GM12878 (cell line): ENCODE measurements at places on chromosomes 3 and 15. TPM values are rescaled to one million over a fixed set of nuclear protein-coding genes. Genes with fewer than 3 reads are reported as not detected.

- H3K27ac ChIP-seq = no peak overlapping the region
- H3K4me1 ChIP-seq = no peaks in the 10 kb centered on the region
- no peak overlapping the region for H3K4me3 ChIP-seq
- DNase-seq = no peak
- no peaks in the 10 kb centered on the region for H3K36me3 ChIP-seq
These were observed 115.4 kb upstream of the PRICKLE2 start for GRCh38 chr3:64340641-64341101.

- DNase-seq = no peak
- H3K27ac ChIP-seq = no peak overlapping the region
- no peaks in the 10 kb centered on the region for H3K4me1 ChIP-seq
- H3K27me3 ChIP-seq = no peaks in the 10 kb centered on the region
- H3K36me3 ChIP-seq = no peaks in the 10 kb centered on the region
These were observed 1020.2 kb downstream of the SQOR start for GRCh38 chr15:46654993-46655392.

DNA sequence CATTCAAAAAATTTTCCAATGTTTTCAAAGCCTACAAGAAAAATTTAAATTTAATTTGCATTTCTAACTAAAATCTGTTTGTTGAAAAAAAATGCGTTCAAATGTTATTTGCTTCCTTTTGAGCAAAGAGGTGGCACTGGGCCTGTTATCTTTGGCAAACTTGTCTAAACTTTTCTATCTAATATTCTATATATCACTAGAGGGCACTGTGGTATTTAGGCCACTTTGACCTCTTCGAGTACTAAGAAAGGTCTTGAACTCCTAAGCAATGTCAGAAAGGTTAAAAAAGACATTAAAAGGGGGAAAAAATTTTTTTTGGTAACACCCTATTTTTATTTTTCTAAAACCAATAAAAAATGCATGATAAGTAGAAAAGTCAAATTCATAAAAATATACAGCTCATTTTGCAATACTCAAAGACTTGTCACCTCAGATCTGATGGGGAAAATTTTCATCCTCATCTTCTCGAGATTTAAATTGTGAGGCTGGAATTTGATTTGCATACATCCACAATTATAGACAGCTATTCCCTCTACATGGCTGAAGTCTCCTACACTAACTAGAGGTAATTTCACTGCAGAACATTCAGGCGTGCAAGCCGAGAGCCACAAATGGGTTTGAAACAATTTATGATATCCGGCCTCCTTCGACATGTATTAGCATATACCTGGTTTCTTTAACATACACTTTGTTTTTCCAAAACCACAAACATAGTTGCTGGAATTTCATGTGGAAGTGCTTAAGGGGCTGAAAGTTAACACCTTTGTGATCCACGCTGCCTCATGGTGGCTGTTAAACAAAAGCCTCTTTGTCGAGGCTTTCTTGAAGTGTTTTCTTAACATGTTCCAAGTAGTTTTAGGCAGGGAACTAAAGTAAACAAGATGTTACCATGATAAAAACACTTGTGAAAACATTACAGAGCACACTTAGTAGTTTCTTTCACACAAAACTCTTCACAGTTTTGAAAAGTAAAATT lies 576.4 kb downstream of the FOXP1 start:
- no peak overlapping the region for H3K27ac ChIP-seq
- peaks cover 3% of the 10 kb centered on the region; the same call in 1 of the 2 replicates for H3K4me1 ChIP-seq
- no peaks in the 10 kb centered on the region for H3K36me3 ChIP-seq
- H3K4me3 ChIP-seq = no peak overlapping the region
- DNase-seq = no peak

GRCh38 chr3:189001559-189001958 lies 170.2 kb upstream of the TPRG1 start:
- H3K4me3 ChIP-seq = no peak overlapping the region
- no peak overlapping the region for H3K27ac ChIP-seq
- H3K4me1 ChIP-seq = no peaks in the 10 kb centered on the region
- no peaks in the 10 kb centered on the region for H3K36me3 ChIP-seq
- no peaks in the 10 kb centered on the region; the same call in 1 of the 2 replicates for H3K27me3 ChIP-seq
- DNase-seq = no peak

DNA sequence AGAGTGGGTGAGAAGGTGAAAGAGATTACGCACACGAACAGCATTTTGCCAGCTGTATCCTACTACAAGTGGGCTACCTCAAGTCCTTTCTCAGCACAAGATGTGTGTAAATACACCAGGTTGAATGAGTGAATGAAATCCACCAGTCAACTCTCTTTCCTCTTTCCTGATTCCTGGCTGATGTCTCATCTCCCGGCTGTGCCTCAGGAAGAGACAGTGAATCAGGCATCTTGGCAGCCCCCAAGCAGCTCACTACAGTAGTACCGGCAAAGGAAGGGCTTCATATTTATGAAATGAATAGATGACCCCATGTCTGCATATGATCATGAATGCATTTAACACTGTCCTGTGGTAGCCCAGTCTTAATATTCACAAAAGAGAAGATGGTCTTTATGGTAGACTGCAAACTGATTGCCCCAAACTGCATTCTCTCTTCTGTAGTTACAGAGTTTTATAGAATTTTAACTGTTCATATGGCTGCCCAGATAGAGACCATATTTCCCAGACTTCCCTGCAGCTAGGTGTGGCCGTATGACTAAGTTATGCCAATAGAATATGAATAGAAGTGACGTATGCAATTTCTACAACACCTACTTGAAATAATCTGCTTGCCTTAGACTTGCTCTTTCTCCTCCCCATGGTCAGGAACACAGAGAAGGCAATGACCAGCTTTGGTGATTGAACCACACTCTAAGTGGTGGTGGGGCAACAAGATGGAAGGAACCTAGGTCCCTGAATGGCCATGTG lies 22.7 kb downstream of the MGLL start:
- DNase-seq = no peak
- H3K4me1 ChIP-seq = peaks cover 4% of the 10 kb centered on the region
- peaks cover 7% of the 10 kb centered on the region for H3K36me3 ChIP-seq
- no peak overlapping the region for H3K27ac ChIP-seq
- no peaks in the 10 kb centered on the region for H3K27me3 ChIP-seq

- no peak overlapping the region for H3K4me3 ChIP-seq
- no peak overlapping the region for H3K27ac ChIP-seq
- H3K36me3 ChIP-seq = no peaks in the 10 kb centered on the region
- no peaks in the 10 kb centered on the region for H3K27me3 ChIP-seq
- H3K4me1 ChIP-seq = no peaks in the 10 kb centered on the region
These were observed 89.3 kb upstream of the C2CD4B start for GRCh38 chr15:62254137-62254934.

DNA sequence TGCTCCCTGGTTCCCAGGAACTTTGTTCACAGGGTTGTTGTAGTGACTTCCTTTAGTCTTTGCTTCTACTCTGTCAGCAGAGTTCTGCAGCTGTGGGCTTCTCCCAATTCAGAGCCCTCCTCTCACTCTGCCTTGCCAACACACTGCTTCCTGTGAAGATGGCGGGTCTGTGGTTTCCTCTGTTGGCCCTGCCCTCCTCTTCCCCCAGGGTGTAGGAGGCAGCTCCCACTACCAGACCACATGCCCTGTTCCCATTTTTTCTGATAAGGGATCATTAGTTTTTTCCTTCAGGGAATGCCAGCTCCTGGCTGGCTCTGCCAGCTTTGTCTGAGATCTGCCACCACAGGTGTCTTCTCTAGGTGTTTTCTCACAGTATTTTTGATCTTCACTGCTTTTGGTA lies 12.7 kb downstream of the SPSB4 start:
- no peak overlapping the region for H3K27ac ChIP-seq
- H3K36me3 ChIP-seq = no peaks in the 10 kb centered on the region
- no peak overlapping the region for H3K4me3 ChIP-seq
- H3K27me3 ChIP-seq = no peaks in the 10 kb centered on the region; the same call in none of the 2 replicates
- DNase-seq = no peak
- no peaks in the 10 kb centered on the region for H3K4me1 ChIP-seq

DNA sequence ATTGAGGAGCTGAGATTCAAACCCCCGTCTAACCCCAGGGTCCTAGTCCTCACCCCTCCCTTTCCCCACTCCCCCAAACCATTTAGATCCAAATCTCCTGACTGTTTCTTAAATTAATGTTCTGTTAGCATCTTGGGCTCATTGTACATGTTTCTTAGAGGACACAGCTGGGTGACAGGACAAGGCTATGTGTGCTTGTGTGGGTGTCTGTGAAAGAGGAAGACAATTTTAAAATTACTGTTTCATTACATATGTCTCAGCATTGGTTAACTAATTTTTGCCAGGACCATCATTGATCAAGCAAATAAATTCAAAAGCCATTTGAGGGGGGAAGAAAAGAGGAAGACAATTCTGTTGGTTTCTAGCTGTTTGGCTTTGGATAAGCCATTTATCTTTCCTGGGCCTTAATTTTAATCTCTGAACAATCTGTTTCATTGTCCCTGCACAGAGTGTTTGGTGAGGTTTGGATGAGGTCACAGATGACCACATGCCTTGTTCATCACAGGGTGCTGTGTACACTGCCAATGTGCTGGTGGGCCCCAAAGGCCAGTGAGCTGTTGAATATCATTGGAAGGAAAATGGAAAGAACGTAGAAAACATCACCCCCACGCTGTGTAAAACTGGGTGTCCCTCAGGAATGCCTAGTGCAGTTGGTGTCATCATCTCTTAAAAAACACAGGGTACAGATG lies 51.9 kb downstream of the RPLP1 start:
- H3K36me3 ChIP-seq = no peaks in the 10 kb centered on the region
- H3K27ac ChIP-seq = no peak overlapping the region
- no peak overlapping the region for H3K4me3 ChIP-seq
- H3K27me3 ChIP-seq = 0 out of 2 replicates have a peak, but pooled peaks cover 3% of the 10 kb centered on the region

ZNF445 gene
- total RNA-seq = 14.4 and 15.5 TPM in 2 replicates

KBTBD12 gene
- not detected in 2 replicates for total RNA-seq

USP50 gene
- not detected in 2 replicates for total RNA-seq

ECE2 gene
- total RNA-seq = not detected in 2 replicates
